Activated naive CD4-positive, alpha-beta T cell treated with anti-CD3 and anti-CD28 coated beads, Interleukin-2, amount 10 ng/mL, durations not matched to agents 7 days and 5 days (primary cell): ENCODE measurements at places on chromosomes 5 and 9.

DNA sequence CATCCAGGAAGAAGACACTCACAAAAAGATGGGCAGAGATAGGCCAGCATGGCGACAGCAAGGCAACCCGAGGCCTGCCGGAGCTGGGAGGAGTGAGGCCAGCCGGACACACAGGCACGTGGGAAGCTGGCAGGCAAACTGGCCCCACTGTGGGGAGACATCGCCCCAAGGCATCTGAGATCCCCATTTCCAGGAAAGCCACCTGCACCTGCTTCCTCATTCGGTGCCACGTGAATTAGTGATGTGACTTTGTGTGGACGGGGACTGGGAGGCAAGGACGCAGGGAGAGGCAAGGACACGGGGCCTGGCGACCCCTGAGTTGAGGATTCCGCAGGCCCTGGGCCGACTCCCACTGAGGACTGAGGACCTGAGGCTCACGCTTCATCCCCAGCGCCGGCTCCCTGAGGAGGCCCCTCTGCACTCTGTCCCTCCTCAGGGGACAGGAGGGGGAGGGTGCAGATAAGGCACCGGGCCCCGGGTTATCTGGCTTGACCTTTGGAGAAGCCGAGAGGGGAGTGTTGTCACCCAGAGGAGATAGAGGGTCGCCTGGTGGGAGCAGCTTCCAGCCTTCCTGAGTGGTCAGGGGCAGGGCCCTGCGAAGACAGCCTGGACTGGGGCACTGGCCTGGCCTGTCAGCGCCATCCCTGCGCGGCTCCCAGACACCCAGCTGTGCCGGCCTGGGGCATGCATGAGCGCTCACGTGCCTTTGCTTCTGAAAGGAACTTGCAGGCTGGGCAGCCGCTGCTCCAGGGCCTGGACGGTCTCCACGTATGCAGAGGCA, 39.7 kb downstream of the NDUFS6 start:
- no peak for DNase-seq

DNA sequence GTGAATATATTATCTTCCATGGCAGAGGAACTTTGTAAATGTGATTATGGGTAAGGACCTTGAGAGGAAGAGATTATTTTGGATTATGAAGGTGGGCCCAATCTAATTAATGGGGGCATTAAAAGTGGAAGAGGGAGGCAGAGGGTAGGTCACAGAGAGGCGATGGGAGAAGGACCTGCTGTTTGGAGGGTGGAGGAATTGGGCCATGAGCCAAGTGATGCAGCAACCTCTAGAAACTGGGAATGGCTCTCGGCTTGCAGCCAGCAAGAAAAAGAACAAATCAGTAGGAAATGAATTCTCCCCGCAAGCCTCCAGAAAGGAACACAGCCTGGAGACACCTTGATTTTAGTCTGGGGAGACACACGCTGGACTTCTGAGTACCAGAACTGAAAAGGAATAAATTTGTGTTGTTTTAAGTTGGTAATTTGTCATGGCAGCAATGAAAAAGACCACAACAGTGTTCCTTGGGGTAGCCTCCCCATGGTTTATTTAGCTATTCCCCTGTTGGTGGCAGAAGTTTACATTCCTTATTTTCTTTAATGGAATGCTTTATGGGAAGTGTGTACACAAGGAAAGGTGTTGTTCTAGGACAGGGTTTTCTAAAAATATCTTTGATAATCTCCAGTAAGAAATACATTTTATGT, 103.6 kb downstream of the HSPA4 start:
- DNase-seq = no peak

DNA sequence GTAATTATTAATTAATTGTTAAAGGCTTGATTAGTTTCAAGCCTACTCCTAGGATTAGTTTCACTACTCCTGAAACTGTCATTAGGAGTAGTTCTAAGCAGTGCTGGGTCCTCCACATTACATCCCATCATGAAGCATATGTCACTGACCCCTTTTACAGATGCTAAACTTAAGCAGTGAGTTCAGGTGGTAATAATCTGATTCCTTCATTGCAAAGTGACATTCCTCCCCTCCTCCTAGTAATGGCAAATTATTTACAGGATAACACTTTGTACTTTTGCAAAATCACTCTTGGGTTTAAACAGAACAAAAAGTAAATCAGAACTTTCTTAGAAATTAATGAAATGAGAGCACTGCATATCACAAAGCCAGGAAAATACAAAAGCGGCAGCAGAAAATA, 52.4 kb downstream of the BAAT start:
- DNase-seq = no peak

- DNase-seq = no peak
These were observed 36.3 kb upstream of the KCNN2 start for GRCh38 chr5:114325541-114325940.
